ENCODE measurements at places on chromosomes 1 and 21.

GRCh38 chr1:229689904-229690303 is 63.9 kb downstream of the URB2 start:
- no peak for DNase-seq

GRCh38 chr1:76074321-76075187 is at the start of gene ST6GALNAC3:
TSS of gene ST6GALNAC3 (plus strand) at chr1:76074746.
- peak; percentile 54 for DNase-seq

DNA sequence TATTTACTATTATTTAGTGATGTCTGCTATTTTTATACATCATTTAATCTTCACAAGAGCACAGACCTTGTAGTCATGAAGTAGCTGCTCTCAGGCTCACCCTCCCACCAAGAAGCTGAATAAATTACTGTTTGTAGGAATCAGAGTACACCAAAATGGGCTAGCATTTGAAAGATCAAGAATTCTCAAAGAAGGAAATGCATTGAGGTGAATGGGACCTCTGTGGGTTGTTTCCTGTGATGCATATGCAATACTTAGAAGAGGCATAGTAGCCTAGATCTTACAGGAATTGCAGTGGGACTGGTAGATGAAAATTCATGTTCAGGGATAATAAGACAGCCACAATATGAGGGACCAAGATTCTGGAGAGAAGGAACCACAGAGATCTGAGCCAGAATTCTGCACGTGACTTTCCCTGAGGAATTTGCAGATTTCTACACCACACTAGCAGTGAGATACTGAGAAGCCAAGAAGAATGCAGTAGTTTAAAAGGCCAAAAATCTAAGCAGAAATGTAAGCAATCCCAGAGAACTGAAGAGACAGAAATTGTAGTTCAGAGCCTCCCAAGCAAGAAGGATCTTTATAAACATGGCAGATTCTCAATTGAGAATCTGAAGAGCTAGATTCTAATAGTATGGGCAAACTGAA is 307.0 kb downstream of the ST6GALNAC3 start:
- no peak for DNase-seq

DNA sequence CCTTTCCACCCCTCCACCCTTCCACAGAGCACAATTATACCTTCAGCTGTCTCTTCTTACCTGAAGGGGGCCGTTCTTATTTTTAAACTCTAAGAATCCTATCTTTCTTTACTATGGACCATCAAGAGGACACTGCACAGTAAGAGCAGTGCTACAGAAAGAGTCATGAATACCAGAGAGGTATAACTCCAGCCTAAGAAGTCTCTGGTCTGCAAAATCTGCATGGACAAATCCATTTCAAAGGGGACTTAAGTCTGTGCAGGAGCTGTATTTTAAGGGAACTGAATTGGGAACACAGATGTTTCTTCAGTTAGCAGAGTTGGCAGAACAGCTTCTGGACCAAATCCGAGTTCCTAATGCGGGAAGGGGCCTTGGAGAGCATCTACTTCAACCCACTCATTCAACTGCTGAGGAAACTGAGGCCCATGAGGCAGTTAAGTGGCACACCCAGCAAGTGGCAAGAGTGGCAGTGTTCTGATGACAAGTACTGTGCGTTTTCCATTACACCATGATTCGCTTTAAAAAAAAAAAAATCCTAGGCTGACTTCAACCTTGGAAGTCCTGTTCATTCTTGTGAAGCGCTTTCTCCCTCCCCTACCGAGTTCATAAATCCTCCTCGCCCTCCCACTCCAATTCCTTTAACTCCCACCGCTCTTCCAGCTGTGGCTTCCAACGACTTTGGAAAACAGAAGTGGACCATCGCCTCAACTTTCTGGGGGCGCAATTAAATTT is 1.8 kb downstream of the PLPP3 start:
- no peak for DNase-seq

DNA sequence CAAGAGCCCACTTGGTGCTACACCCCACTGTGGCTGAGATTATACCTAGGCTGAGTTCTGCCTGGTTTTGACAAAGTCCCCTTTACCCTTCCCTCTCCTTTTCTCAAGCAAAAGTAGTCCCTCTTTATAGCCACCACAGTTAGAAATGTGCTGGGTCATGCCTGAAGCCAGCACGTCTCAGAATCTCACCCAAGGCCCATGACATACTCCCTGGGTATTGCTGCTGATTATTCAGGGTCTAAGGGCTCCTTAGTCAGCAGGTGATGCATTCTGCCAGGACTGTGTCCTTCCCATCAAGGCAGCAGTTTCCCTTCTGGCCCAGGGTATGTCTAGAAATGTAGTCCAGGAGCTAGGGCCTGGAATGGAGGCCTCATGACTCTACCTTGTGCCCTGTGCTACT is 67.3 kb upstream of the COX20 start:
- DNase-seq, result no peak

GRCh38 chr1:145892486-145893087 is 6.9 kb upstream of the ANKRD35 start:
- DNase-seq, result no peak

GRCh38 chr1:154589780-154590179 is 18.2 kb downstream of the ADAR start:
- no peak for DNase-seq

- DNase-seq, result no peak
These were observed 52.0 kb downstream of the PRDM2 start for GRCh38 chr1:13751985-13752384.

GRCh38 chr1:84597011-84597410 is 22.8 kb upstream of the CTBS start:
- DNase-seq, result no peak

- DNase-seq, result no peak
These were observed 103.5 kb downstream of the RGS7 start for GRCh38 chr1:241253471-241253870.

- no peak for DNase-seq
These were observed 884.8 kb upstream of the B3GALT2 start for GRCh38 chr1:194071205-194071604.

DNA sequence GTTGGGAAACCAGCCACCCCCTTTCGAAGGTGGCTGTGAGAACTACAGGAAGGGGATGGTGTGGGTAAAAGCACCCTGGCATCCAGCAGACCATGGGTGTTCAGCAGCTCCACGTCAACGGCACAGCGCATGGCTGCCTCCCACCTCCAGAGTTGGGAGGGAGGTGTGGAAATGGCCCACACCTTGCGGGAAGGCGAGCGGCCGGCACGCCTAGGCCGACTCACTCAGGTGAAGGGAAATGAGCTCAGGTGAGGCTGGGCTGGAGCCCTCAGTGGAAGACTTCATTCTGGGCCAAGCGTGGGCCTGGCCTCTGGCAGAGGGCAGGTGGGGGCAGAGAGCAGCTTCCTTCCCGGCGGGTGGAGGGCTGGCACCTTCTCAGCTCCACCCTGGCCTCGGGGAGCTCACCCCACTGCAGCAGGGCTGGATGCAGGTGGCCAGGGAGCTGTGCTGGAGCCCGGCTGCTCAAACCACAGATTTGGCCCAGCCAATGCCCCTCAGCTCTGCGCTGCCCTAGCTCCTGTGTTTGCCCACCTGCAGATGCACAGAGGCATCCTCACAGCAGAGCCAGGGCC is 24.8 kb upstream of the ALDH4A1 start:
- DNase-seq, result no peak

DNA sequence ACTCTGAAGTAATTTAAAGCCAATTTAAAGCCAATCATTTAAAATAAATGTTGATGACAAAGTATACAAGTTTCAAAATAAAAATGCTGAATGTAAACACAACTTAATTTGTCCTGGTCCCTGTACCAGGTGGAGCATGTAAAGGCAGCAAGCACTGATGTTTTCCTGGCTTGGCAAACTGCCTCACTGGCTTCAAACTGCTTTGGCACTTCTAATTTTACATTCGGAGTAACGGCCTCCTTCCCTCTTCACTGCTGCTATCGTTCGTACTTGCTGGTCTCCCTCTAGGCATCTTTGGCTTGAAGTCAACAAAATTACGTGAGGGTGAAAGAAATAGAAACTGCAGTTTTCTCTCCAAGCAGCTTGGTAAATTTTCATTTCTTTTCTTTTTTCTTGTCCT is 287.9 kb downstream of the LTN1 start:
- DNase-seq, result no peak

GRCh38 chr1:43881415-43881814 is 52.2 kb upstream of the ARTN start:
- DNase-seq, result no peak

- DNase-seq, result no peak
These were observed 383.7 kb downstream of the ZP4 start for GRCh38 chr1:237507005-237507404.

- no peak for DNase-seq
These were observed 205.5 kb downstream of the RYR2 start for GRCh38 chr1:237247442-237247841.

DNA sequence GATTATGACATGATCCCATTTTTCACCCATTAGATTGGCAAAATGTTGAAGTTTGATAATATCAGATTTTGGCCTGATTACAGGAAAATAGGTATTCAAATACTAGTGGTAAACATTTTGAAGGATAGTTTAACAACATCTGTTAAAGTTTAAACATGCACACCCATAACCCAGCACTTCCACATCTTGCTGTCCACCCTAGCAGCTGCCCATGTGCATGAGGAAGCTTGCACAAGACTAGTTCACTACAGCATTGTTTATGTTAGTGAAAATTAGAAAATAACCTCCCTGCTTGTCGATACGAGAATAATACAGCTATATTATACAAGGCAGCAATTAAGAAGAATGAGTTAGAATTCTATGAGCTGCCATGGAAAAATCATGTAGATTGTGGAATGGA is 127.6 kb downstream of the C1orf21 start:
- no peak for DNase-seq

DNA sequence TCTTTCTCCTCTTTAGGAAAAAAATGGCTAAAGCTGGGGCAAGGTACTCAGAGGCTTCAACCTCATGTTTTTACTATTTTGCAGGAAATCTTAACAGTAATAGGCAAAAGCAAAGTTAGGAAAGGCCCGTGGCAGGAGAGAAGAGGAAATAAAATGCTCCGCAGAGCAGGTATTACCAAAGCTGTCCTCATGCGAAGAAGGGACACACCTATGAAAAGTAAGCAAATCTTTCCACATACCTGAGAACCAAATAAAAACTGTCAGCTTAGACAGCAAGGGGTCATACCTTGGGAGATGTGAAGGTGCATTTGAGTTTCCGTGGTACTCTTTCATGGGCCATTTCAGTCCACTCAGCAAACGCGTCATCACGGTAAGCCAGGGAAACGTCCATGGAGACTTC is 73.5 kb downstream of the WLS start:
- no peak for DNase-seq

- no peak for DNase-seq
These were observed 43.7 kb upstream of the EXOSC10 start for GRCh38 chr1:11143401-11143800.

- no peak for DNase-seq
These were observed 151.1 kb downstream of the LYPLAL1 start for GRCh38 chr1:219324629-219325367.

GRCh38 chr1:155898888-155899287 is 12.3 kb downstream of the RIT1 start:
- no peak for DNase-seq

DNA sequence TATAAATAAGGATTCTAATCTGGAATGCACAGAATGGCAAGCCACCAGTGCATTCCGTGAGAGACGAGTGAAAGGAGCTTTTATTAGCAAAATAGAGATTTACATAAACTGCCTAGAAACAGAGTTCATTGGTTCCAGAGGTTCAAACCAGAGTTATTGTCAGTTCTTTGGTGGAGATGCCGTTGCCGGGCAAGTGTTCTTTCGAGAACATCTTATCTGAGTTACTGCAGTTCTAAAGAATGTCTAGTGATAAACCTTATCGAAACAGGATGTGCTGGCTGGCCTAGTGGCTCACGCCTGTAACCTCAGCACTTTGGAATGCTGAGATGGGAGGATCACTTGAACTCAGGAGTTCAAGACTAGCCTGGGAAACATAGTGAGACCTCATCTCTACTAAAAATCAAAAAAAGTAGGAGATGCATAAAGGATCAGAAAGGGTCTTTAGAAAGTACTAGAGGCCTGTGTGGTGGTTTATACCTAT is 19.9 kb upstream of the EVI5 start:
- DNase-seq, result no peak

GRCh38 chr1:4908486-4908885 is 254.1 kb downstream of the AJAP1 start:
- no peak for DNase-seq

GRCh38 chr1:234999513-234999940 is 129.1 kb downstream of the TOMM20 start:
- DNase-seq, result no peak

DNA sequence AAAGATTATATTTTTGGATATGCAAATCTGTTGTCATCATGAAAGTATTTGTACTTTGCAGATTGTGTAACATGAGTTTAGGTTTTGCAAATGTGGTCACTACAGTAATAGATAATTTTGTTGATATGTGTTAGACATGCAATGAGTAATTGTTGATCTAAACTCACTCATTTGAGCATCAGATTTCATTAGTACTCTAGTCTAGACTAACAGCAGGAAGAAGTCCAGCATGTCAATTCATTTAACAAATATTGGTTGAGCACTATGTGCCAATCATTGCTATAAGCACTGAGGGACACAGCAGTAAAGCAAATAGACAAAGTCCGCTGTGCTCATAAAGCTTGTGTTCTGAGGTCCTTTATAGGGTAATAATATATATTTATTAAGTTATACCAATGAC is 350.0 kb downstream of the USP25 start:
- no peak for DNase-seq

- no peak for DNase-seq
These were observed 16.5 kb downstream of the CTSS start for GRCh38 chr1:150748878-150749719.

DNA sequence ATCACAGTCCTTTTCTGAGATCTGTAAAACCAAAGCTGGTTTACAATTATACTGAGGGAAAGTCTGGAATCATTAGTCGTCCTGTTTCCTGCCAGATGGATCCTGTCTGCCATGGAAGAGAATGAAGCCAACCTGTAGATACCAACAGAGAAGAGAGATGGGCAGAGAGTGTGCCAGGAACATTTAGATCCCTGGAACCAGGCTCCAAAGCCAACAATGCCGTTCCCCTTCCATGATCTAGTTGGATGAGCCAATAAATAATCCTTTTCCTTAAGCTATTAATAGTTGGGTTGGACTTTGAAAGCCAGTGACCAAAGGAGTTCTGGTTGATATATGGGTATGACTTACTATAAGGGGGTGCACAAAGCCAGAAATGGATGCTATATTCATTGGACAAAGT is 15.0 kb downstream of the CAPN8 start:
- no peak for DNase-seq

GRCh38 chr1:45833361-45833760 is 29.9 kb downstream of the MAST2 start:
- DNase-seq, result no peak

GRCh38 chr1:165451691-165452090 is 6.8 kb upstream of the RXRG start:
- no peak for DNase-seq

- no peak for DNase-seq
These were observed 63.3 kb downstream of the COL18A1 start for GRCh38 chr21:45468051-45468970.

GRCh38 chr1:185348985-185349384 is 31.9 kb upstream of the IVNS1ABP start:
- DNase-seq, result no peak

DNA sequence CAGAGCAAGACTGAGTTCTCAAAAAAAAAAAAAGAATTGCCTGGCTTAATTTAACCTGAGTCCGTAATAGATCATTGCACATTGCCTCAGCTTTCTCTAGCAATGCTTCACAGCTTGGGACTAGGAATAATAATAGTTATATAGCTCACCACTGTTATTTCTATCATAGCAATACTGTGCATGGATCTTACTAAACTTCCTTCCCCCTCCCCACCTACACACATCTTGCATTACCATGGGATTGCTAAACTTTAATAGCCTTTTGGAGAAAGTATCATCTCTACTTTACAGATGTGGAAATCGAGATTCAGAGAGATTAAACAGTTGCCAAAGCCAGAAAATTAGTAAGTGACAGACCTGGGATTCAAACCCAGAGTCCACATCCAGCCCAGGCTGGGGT is 99.4 kb downstream of the ATP5PO start:
- no peak for DNase-seq

Measured in AML-193 (cell line).